ENCODE measurements at places on chromosomes 5 and 9.
A peak's percentile ranks its signal among the peaks of the same experiment; 100 is the strongest.

DNA sequence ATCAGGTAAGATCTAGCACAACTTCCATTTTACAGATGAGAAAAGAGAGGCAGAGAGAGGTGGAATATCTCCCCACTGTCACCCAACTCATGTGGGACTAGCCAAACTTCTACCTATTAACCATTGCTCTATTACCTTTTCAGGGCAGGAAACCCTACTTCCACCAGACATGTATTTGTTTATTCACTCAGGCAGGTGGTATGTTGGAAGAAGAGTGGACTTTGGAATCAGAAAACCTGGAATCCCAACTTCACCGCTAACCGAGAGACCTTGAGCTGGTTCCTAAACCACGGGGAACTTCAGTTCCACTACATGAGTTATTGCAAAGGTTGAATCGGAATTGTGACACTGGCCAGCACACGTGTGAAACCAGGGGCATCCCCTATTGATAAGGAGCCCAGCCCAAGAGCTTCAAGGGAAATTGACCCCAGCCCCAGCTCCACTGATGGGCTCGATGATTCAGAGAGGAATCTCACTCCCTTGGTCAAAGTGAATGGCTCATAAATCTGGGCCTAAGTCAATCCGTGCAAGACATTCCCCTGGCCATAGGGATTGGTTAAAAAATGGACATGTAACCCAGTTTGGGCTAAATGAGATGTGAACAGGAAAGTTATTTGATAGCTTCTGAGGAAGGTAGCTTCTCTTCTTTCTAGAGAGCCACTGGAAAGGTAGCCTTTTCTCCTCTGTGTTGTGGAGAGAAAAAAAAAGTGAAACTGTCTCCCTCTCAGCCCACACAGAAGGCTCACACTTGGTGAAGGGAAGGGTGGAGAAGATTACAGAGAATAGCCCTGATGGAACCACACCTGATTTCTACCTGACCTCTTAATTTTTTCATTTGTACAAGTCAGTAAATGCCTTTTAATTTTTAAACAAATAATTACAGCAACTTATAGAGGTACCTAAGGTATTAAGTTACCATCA is 5.5 kb upstream of the GLIS3 start:
- no peak for DNase-seq

DNA sequence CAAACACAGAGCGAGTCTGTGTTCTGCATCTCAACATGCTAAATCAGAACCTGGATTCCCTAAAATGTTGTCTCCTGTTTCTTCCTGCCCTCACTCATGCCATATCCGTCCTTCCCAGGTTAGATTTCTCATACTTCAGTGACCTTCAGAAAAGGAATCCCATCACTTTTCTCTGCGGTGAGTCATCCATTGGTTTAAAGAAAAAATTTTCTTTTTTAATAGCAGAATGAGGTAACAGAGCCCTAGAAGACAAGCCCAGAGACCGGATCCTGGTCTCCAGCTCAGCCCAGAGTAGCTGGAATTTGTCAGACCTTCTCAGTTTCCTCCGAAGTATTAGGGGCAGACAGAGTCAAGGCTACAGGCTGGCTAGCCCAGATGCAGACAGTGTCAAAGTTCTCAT is 143.2 kb upstream of the DMRT1 start:
- DNase-seq = peak; percentile 64

GRCh38 chr9:137224830-137225694 is at the start of gene CYSRT1:
Gene CYSRT1, plus strand, starts transcription at chr9:137225174. Its CDS starts 448 bp downstream, at chr9:137225622.
- DNase-seq = no peak

GRCh38 chr5:40909264-40909663 is at the start of gene C7:
Gene C7, plus strand, starts transcription at chr5:40909497. Its CDS starts 114 bp downstream, at chr5:40909611.
- no peak for DNase-seq

GRCh38 chr5:1544294-1544961 is 20.7 kb upstream of the LPCAT1 start:
- no peak for DNase-seq

DNA sequence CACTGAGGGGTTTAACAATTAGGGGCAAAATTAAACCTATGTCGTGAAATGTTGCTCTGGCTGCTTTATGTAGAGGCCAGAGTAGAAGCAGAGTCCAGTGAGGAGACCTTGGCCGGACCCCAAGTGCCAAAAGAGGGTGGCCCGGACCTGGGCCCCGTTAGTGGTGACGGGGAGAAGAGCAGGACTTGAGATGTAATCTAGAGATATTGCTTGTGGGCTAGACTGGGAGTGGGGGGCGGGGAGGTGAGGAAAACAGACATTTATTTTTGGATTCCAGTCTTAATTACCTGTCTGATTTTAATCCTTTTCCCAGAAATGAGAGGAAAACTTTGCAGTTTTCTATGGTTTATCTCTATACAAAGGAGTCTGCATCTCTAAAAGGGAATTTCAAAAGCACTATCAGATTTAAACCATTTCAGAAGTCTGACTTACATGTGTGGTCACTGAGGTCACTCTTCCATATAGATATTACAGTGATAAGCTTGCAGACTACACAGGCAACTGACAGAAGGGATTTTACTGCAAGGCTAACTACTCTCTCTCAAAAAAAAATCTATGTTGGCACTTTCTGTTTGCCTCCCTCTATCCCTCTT is 108.1 kb downstream of the MED27 start:
- no peak for DNase-seq

GRCh38 chr5:131685516-131686171 is 50.6 kb upstream of the RAPGEF6 start:
- DNase-seq = no peak

GRCh38 chr5:139904816-139905661 is 109.4 kb downstream of the PSD2 start:
- DNase-seq = no peak

DNA sequence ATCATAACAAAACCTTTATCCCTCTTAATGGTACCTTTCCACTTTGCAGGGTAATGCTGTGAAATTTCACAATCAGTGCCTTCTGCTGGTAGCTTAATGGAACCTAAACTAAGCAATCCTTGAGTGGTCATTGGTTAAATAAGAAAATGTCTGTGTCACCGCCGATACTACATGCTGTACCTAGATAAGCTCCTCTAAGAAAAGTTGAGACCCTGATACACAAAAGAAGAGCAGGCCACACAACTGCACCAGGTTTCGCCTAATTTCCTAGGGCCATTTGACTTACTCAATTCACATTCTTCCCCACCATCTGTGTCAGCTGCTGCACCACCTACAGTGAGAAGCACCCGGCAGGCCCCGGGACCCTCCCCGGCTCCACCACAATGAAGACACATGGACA is 9.0 kb upstream of the EDF1 start:
- no peak for DNase-seq

DNA sequence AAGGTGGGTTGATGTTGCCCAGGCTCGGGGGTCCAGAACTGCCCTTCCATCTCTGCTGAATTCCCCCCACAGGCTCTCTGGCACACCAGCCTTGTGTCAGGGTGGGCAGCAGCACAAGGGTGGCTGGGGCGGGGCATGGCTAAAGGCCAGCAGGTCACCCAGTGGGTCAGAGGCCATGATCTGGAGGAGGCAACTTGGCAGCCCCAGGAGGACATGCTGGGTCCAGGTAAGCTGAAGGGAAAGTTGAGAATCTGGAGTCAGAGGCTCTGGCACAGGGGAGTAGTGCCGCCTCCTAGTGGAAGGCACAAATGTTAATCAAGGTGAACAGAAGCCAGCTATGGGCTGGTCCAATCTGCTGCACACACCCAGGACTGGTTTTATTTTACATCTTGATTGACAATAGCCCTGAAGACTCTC is 6.2 kb downstream of the TMEM8B start:
- DNase-seq = no peak

- no peak for DNase-seq
These were observed 14.4 kb downstream of the HNRNPK start for GRCh38 chr9:83965350-83966208.

- DNase-seq = peak; percentile 63
These were observed 174.9 kb downstream of the ROR2 start for GRCh38 chr9:91775011-91775707.

DNA sequence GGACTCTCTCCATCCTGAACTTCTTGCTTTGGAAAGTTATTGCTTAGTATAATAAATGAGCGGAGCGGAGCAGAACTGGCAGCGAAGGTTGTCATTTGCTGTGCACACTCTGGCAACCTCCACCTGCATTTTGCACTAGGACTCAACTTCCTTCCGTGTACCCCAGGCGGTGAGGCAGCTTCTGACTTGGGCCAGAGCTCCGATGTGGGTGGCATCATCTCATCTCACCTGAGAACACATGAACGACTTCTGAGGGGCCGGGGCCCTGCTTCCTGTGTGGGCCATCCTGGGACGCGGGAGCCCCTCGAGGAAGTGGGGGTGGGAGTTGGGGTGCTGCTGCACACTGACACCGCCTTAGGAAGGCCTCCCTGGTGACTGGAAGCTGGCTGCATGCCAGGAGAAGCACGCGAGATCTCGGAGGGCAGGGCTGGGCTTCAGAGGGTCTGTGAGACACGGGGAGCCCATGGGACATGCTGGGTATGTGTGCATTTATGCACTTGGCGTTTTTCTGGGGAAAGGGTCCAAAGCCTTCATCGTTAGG is 56.5 kb upstream of the COL5A1 start:
- DNase-seq = no peak

GRCh38 chr5:14342306-14342705 is 199.2 kb downstream of the TRIO start:
- peak; percentile 20 for DNase-seq

Data from fibroblast of upper back skin (primary cell).